ENCODE measurements at places on chromosomes 11 and 22. TPM values are rescaled to one million over a fixed set of nuclear protein-coding genes. Genes with fewer than 3 reads are reported as not detected.

The BEST1 gene
- 3.7 TPM for total RNA-seq

The ACRV1 gene
- not detected for total RNA-seq

The GALNT18 gene
- 22.1 TPM for total RNA-seq

The OR6T1 gene
- total RNA-seq, result not detected

The MMP7 gene
- not detected for total RNA-seq

The ROM1 gene
- total RNA-seq, result not detected

The KRTAP5-2 gene
- not detected for total RNA-seq

The PC gene
- 54.2 TPM for total RNA-seq

DNA sequence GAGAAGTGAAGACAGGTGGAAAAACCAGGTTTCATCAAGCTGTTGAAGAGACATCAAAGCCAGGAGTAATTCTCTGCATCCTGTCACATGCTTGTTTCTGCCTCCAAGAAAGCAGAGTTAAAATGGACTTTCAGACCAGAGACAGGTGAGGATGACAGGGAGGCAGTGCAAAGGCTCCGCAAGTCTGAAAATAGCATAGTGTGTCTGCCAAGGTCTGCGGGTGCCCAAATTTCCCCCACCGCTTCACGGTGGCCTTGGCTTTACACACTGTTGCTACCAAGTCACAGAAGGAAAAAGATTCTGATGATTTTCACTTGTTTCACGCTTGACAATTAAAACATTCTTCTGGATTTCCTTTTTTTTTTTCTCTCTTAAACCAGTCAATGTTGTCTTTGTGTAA, 44.2 kb downstream of the SNX19 start:
- DNase-seq, result no peak

DNA sequence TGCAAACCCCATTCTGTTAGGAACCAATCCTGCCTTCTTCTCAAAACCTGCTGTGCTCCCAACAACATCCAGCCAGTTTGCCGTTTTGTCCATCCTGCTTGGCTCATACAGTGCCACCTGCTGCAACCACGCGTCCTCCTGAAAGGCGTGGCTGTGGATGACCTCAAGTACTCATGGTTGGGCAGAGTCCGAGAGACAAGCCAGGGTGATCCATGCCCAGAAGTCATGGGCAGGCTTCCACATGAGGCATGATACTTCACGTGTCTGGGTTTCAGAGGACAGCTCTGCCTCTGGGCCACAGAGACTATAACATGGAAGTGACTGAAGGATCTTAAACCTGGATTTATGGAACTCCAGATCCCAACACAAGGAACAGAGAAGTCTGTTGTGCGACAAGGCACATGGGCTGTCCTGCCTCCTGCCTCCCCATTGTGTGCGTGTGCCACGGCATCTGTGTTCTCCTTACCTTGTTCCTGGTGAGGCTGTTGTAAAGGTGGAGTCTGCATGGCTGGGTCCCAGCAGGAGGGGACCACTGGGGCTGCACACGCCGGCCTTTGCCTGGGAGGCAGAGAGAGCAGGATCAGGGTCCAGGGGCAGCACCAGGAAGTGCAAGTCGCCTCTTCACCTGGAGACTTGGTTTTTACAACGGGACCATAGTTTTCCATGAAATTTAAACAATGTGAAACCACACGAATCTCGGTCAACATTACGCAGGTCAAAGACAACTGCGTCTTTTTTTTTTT, 15.4 kb downstream of the CARS1 start:
- DNase-seq, result no peak

GRCh38 chr22:36160499-36160942, at the start of gene APOL3:
APOL3 (minus strand) TSS chr22:36160755; CDS start chr22:36149055, 11,700 bp downstream.
- peak; percentile 79 for DNase-seq

- no peak for DNase-seq
These were observed 119.9 kb downstream of the CTTN start for GRCh38 chr11:70517988-70518907.

DNA sequence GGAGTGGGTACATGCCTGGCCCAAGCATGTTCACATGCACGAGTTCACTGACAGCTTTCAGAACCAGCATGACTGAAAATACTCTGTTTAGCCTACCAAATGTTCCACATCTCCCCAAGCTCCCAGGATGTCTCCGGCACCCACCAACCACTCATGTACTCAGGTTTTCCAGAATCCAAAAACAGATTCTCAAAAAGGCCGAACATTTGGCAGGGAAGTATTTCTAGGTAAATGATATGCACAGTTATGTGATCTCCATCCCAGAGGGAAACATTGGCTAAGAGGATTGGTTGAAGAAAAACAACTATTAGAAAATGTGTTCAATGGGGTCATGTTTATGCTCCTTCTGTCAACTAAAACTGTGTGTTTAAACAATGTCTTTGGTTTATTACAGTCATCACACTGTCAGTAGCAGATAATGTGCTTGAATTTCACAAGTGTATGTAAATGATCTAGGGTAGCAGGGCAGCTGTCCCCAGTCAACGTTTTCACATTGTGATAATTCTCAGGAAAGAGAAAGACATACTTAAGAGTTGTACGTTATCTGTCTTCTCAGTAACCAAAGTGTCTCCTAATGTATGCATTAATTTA, 52.3 kb downstream of the BARX2 start:
- no peak for DNase-seq

DNA sequence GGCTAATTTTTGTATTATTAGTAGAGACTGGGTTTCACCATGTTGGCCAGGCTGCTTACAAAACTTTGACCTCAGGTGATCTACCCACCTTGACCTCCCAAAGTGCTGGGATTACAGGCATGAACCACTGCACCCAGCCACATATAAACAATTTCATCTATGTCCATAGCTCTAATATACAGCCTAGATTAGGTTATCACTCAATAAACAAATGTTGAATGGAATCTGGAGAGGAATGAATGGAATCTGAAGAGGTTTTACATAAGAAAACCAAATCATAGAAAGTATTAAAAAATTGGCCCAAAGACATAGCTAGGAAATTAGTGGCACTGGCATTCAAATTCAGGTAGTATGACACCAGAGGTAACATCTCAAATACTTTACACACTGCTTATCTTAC, 1401.4 kb upstream of the TENM4 start:
- DNase-seq, result no peak

DNA sequence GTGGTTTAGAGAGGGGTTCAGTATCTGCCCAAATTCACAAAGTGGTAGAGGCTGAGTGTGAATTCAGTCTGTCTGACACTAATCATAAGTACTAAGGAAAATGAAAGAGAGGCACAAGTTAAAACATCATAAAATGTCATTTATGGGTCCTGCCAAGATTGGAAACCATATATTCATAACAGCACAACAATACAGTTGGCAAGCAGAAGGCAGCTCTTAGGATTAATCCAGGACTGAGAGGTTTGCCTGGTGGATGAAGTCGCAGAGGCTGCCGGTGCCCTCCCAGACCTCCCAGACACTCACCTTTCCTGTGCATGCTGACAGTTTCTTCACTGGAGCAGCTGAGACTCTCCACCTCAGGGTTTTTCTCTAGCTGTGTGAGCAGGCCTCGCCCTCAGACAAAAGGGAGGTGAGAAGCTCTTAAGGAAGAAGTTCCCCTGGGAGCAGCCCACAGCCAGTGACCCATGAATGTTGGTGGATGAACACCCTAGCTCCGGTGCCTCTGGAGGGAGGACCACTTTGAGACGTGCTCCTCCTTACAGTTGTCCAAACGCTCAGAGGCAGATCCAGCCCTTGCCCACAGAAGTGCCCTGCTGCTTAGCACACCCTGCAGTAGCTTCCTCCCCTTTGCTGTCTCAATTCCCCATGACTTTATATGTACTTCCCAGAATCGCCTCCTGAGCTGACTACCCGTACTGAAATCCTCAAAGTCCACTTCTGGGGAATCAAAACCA, 43.7 kb downstream of the MAML2 start:
- DNase-seq, result no peak

DNA sequence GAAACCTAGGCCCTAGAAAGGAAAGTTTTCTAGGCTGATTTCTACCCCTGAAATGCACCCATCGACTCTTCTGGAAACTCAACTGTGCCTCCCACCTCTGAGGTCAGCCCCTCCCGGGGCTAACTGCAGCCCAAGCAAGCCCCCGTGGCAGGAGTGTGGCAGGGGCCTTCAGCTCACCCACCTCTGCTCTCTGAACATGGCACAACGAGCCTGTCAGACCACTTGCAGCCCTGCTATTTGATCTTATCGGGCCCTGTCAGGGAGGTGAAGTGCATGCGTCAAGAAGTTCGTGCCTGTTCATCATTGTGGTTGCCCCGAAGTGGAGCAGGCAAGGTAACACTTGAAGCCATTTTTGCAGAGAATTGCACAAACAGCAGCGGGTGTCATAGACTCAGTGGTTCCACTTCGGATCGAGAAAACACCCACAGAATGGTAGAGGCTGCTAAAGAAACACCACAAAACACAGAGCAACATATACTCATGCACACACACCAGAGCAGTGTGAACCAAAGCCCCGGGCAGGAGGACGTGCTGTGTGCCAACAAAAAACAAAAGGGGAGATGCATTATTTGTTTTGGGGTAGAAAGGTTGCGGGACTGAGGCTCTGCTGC, 262.7 kb downstream of the ETS1 start:
- DNase-seq, result peak; percentile 43

DNA sequence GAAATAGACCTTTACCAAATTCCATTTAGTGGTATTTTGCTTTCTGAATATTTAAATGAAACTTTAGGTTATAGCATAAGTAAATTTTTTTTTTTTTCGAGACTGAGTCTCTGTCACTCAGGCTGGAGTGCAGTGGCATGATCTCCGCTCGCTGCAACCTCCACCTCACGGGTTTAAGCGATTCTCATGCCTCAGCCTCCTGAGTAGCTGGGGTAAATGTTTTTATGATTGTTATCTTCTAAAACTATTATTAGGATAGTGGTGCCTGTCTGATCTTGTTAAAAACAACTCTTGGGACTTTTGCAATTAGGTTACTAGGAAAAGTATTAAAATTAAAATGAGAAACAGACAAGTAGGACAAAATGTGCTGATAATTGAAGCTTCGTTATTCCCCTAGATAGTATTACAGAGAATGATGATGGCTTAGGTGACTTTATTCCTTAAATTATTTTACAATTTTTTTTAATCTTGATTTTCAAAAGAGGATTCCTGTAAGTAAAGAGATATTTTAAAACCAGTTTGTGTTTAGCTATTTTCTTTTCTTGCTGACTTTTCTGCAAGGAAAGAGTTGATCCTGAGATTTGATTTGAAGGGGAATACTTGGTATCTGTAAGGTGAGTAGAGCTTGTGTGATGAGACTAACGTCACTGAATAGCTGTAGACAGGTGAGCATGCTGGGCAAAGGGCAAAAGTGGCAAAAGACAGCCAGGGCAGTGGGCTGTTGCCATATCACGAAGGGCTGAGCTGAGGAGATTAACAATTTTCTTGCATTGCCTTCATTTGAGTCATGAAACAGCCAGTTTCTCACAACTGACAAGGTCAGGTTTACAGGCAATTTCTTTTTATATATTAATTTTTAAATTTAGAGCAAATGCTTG, 20.8 kb downstream of the CRKL start:
- DNase-seq, result no peak

- no peak for DNase-seq
These were observed 24.9 kb downstream of the APLP2 start for GRCh38 chr11:130094614-130095013.

GRCh38 chr11:106828576-106828975, 189.7 kb downstream of the GUCY1A2 start:
- no peak for DNase-seq

DNA sequence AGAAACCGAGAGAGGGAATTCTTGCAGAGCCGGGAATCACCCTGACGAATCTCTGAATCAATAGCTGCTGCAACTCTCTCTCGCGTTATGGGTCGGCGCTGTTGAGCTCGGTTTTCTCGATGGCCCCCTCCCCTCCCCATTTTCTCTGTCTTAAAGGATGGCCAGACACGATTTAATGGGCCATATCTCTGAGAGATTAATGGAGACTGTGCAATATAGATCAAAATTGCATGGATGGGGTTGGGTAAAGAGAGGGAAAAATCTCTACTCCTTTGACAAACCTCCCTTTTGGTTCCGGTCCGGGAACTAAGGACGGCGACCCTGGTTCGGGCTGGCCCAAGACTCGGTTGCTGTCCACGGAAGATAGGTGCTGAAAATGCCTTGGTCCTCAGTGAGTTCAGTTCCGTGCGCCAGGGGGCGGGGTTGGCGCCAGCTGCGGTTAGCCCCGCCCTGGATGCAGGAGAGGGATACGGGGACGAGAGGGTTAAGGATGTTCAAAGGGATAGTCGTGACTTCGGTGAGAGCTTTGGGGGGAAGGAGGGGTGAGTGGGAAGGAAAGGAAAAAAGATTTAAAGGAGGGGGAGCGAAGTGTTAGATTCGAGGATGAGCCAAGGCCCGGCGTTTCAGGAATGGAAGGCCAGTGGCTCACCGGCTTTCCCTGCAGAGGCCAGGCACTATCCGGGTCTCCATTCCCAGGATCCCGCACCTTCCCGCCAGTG, 103.6 kb upstream of the HSD17B12 start:
- no peak for DNase-seq

GRCh38 chr11:37812281-37812880, 1214.3 kb upstream of the RAG2 start:
- no peak for DNase-seq

DNA sequence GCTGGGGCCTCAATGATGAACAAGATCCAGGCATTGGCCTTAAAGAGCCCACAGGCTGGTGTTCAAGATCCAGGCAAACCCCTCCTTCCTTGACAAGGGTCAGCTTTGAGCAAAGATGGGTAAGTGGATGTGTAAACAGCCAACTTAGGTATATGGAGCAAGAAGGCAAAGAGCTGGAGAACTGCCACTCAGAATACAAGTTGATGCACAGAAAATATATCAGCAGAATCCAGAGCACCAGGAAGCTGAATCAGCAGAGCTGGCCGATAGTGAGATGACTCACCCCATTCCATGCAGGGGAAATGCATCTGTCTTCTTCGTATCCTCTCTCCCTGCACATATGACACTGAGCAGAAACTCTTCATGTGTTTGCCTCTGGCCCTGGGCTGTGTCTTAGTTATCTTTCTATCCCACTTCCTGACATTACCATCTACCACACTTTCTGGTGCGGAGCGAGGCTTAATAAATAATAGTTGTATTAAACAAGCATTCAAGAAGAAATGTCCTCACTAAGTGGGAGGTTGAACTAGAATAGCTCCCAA, 57.8 kb downstream of the ENDOD1 start:
- no peak for DNase-seq

- DNase-seq, result no peak
These were observed 11.2 kb downstream of the SNRPD3 start for GRCh38 chr22:24566899-24567511.

DNA sequence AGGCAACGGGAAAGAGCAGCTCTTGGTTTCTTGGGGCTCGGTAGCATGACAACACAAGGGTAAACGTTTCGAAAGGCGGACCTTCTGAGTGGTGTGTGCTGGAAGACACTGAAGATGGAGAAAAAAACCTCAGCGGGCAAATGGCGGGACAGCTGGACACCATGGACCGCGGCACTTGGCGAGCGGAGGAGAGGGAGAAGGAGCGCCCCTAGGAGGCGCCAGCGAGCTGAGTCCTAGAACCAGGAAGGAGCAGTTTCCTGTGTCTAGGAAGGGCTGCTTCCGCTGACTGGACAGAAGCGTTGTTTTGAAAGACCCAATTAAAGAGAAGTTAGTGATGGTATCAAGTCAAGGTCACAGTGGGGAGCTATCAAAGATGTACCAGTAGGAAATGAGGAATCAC, 44.0 kb upstream of the OPCML start:
- DNase-seq, result no peak

- DNase-seq, result peak; percentile 13
These were observed 550.9 kb upstream of the CCDC90B start for GRCh38 chr11:83836883-83837654.
